ENCODE measurements at places on chromosomes 12 and 14.
A peak's percentile ranks its signal among the peaks of the same experiment; 100 is the strongest.

- peak; percentile 48 for DNase-seq
These were observed 18.5 kb downstream of the NCOR2 start for GRCh38 chr12:124548854-124549378.

DNA sequence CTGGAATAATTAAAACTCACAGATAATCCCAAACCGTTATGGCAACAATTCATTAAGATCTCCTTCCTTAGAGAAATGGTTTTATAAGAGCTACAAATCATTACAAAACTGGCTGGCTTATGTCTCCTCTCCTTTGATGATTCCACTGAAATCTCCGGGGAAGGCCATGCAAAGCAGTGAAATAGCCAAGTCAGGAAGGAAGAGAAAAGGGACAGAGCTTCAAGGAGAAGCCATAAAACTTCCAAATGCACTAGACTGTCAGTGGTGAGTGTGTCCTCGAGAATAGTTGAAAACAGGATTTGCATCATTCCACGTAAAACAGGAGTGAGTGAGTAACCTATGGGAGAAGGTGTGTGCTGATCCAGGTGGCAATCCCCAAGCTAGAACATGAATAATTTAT, 330.0 kb downstream of the DIO2 start:
- no peak for DNase-seq

GRCh38 chr14:22482782-22483553, 106.1 kb downstream of the DAD1 start:
- DNase-seq = no peak

GRCh38 chr12:98821866-98822265, 176.8 kb downstream of the APAF1 start:
- DNase-seq = no peak

DNA sequence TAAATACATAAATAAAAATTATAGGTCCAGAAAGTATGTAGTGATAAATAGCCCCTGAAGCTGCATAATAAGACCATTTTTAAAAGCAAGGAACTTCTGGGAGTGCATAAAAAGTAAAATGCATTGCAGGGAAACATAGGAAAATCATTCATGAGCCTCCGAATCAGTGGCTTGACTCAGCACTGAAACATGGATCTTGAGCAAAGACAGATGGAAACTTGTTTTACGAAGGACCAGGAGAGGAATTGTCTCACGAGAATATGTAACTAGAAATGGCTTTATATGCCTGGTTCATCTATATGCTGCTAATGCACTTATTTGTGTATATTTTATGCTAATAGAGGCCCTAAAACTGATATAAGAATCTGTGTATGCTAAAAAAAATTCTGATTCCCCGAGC, 14.7 kb downstream of the TMEM30B start:
- no peak for DNase-seq

- no peak for DNase-seq
These were observed 56.2 kb downstream of the PPHLN1 start for GRCh38 chr12:42382013-42382696.

- DNase-seq = no peak
These were observed 1.3 kb upstream of the IGFBP6 start for GRCh38 chr12:53096089-53096741.

GRCh38 chr12:7995266-7995963, 37.1 kb upstream of the FOXJ2 start:
- DNase-seq = peak; percentile 90

- peak; percentile 15 for DNase-seq
These were observed at the start of gene GZMH for GRCh38 chr14:24609655-24610344. Gene GZMH, minus strand, starts transcription at chr14:24609685. Its CDS starts 72 bp downstream, at chr14:24609613.

DNA sequence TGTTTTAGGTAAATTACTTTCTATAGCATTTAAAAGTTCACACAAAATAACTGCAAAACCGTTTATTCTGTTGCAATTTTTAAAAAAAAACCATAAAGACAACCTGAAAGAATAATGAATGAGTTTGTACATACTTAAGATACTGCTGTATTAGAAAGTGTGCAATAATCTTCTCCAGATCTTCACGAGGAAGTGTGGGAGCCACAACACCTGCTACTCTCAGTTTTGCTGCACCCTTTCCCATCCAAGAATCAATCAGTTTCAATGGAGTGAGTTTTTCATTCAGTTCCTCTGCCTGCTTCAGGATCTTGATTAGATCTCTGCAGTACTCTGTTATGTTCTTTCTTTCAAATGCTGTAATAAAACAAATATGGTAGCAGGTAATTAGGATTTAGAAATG, 30.1 kb downstream of the RECQL start:
- no peak for DNase-seq

GRCh38 chr12:131709226-131709625, 1.7 kb upstream of the SFSWAP start:
- no peak for DNase-seq

DNA sequence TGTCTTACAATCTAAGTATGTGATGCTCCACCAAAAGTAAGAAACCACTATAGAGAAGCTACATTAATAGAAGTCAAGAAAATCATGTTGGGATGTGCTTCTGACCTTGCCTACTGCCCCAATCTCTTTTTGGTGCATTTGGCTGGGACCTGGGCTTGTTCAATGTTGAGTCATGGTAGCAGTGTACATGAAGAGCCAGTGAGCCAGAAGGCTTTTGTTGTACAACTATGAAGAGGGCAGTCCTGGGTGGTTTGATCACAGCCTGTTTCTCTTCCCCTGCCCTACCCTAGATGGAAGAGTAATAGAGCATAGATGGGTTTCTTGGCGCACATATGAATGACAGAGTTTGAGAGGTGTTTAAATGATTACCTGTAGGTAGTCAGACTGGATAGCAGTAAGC, 56.4 kb downstream of the UBR7 start:
- DNase-seq = no peak

GRCh38 chr12:123859035-123859434, 96.9 kb downstream of the DNAH10 start:
- DNase-seq = no peak

GRCh38 chr12:69906411-69907216, 81.6 kb downstream of the MYRFL start:
- DNase-seq = no peak

DNA sequence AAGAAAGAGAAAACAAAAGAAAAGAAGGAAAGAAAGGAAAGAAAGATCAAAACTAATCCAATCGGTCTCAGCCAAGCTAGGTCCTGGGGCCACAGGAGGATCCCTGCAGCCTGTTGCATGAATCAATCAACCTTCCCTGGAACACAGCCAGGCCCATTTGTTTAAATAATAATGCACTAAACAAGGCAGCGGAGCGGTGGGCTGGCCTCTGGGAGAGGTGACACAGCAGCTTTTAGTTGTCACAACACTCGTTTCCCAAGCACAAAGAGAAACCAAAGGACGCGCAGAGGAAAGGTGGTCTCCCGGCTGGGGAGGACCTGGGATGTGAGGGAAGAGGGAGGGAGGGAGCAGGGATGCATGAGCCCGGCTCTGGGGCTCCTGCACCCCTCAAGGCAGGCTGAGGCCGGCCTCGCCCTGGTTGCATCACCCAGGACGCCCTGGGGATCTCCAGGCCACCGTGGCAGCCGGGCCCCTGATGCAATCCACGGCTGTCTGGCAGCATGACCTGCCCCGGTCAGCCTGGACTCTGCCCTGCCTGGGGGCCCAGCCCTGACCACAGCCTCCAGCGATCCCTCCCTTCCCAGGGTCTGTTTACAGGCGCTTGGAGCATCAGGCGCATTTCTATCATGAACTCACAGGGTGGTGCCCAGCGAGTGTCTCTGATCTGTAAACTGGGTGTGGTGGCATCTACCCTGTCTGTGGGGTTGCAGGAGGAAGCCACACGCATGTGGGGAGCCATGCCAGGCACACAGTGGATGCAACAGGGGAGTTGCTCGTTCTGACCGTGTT, 32.5 kb downstream of the MMP17 start:
- no peak for DNase-seq
